T-cell (primary cell): ENCODE measurements at places on chromosomes 1 and 21. TPM values are rescaled to one million over a fixed set of nuclear protein-coding genes. Genes with fewer than 3 reads are reported as not detected.

PATJ gene
- total RNA-seq = 32.8 TPM

ACTL8 gene
- total RNA-seq = not detected

SYT11 gene
- 10.8 TPM for total RNA-seq

AADACL4 gene
- not detected for total RNA-seq

OR10J1 gene
- total RNA-seq = not detected

DNA sequence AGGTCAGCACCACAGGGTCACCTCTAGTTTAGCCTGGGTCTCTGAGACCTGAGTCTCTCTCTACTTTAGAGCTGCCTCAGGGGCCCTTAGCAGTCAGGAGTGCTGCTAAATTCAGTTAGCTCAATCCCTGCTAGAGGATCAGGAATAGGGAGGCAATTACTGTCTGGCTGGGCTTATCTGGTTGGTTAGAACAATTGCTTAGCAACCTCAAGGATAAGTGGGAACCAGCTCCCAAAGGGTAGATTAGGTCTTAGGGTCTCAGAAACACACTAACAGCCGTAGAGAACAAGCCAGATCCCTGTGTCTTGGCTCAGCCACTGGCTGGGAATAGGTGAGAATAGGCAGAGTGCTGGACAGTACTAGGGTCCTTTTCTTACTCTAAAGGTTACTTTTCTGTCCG lies 7.7 kb downstream of the PM20D1 start:
- no peak for DNase-seq

DNA sequence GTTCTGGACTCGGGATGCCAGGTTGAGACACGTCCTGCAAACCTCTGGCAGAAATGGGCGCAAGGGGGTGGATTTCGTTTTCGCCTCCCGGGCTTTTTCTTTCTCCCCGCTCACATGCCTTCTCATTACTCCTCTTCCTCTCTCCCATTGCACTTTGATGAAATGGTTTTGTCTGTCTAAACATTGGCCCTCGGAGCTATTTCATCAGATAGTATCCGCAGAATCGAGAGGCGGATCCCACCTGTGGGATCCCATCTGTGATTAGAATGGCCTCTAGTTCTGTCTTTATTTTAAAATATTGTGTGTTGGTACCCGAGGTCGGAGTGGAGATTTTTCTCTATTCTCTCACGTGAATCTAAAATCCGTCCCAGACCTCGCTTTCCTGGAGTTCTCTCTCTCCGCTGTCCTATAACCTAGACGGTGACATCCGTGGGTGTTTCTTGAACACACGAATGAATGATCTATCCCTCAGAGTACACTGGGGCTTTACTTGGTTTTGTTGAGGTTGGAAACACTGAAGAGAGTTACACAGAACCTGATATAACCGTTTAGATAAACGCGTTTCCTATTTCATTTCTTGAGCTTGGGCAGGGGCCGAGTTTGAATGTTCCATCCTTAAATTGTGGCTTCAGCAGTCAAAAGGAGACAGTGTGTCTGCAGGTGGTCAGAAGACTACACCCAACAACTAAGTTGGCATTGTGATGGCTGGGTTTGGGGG lies 2.0 kb downstream of the EDARADD start:
- no peak for DNase-seq

DNA sequence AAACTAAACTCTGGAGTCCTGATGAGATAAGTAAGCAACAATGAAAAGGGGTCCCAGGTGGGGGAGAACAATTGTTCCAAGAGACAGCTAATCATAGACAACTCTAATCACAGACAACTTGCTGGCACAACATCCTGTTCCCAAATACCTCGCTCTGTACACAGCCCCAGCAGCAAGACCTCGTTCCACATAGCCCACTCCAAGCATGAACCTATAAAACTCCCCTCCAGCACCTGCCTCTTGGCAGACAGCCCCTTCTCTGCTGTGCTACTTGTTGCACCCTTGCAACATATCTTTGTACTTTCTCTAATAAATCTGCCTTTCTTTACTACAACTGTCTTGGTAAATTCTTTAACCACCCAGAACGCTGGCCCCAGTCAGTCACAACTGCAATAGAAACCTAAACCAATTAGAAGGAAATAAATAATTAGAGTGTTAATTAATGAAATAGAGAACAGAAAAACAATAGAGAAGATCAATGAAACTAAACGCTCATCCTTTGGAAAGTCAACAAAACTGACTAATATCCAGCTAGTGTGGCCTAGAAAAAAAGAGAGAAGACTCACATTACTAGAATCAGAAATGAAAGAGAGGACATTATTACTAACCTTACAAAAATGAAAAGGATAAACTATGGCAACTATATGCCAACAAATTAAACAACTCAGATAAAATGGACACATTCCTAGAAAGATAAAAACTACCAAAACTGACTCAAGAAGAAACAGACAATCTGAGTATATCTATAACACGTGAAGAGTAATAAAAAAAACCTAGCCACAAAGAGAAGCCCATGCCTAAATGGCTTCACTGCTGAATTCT lies 36.1 kb downstream of the LRRC40 start:
- DNase-seq = no peak

DNA sequence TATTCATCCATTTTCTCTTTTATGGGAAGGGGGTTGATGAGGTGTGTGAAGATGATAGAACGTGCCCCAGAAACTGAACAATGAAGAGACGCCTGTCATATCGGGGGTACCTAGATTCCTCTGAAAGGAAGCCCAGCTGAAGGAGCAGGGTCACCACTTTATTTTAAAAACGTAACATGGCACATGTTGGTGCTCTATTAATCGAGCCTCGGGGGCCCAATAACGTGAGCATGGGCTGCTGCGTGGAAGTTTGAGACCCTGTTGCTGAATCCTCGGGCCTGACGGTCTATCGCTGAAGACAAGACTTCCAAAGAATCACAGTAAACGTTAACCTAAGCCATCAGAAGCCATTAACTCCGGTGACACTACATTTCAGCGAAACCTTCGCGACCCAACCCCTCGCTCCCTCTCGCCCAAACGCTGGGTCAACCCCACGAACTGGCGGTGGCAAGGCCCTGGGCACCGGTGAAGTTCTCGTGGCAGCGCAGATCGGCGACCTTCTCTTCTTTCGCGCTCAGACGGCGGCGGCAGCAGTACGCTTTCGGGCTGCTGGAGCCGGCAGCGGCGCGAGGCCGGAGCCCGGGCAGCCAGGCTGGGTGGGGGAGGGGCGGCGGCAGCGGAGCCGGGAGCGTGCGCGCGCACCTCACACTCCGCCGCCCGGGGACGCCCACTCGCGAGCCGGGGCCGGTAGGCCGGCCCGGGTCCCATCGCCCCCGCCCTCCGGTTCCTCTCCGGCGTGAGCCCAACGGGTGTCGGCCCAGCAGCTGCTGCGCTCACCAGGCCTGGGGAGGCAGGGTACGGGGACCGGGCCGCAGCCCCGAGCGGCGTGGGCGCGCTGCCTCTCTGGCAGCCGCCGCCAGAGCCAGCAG lies 838 bp upstream of the MAN1A2 start:
- DNase-seq = peak; percentile 67

GRCh38 chr1:20534659-20535417 lies 17.5 kb upstream of the FAM43B start:
- no peak for DNase-seq

- DNase-seq = no peak
Measured at GRCh38 chr21:38267991-38268863, 11.4 kb downstream of the KCNJ15 start.

GRCh38 chr1:156053768-156054499 lies at the start of gene UBQLN4:
Gene UBQLN4, minus strand, starts transcription at chr1:156053798. Its CDS starts 97 bp downstream, at chr1:156053701.
- DNase-seq = peak; percentile 78

DNA sequence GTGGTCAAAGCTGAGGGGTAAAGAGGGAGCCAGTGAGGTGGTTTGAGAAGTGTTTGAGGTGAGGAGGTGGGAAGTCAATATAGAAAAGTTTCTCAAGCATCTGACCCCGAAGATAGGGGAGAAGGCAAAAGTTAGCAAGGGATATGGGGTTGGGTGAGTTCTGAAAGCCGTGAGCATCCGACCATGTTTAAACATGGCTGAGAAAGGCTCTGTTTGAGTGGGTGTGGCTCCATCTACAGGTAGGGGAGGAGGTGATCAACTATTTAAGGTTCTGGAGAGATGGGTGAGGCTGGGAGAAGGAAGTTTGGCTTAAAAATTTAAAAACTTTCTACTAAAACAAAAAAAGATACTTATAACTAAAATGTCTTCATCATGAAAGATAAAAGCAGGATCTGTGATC lies 273.8 kb downstream of the KCNJ6 start:
- DNase-seq = peak; percentile 6

DNA sequence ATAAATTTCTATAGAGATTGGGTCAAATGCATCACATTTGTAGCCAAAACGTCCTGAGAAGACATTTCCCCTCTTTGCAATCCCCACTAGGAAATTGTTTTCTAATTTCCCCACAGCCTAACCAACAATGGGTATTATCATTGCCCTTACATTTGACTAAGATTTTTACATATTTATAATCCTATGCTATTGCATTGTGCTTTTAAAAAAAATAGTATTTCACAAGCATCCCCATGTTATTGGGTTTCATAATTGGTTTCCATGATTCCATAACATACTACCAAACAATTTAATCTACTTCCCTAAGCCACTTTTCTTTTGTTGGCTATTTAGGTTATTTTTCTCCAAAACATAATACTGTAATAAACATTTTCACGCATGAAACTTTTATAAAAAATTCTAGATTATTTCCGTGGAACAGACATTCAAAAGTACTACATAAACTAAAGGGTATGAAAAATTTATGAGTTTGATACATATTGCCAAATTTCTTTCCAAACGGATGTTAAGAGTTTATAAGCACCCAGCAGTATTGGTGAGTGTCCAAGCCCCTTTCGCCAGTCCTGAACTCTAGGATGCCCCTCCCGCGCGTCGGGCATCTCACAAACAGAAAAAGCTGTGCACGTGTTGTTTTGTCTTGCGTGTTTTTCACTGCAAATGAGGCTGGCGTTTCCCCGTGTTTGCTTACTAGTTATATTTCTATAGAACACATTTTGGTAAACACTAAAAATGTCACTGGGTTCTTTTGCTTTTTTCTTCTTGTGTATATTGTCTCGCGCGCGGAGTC lies 2.0 kb upstream of the LHX4 start:
- no peak for DNase-seq

DNA sequence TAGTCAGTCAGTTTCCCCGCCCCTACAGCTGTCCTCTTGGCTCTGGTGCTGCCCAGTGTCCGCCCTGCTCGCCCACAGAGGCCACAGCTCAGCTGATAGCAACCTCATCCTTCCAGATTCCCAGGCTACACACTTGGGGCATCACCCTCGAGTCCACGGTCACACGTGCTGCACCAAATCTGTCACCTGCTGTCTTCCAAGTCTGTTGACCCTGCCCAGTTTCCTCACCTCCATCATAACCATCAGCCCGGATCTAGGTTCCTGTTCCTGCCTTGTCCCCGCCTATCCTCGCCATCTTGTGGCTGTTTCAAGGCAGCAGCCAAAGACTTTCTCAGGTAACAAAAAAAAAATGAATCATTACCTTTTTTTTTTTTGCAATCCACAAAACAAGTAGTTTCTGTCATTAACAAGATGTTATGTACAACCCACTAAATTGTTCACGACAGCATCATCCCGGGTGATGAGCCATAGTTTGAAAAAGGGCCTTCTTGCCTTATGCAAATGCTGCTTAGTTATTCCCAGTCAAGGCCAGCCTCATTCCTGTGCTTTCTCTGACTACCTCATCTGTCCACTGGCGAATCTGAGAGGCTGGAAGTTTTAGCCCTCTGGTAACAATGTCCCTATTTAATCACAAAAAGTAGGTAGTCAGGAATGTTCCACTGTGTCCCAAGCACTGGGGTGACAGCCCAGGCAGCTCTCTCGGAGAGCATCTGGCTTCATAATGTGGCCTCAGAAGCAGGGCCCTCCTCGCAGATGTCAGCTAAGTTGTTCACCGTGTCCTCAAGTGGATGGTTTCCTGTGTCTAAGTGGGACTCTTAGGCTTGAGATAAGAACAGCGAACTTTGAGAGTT lies 4.9 kb upstream of the MIIP start:
- DNase-seq = no peak

DNA sequence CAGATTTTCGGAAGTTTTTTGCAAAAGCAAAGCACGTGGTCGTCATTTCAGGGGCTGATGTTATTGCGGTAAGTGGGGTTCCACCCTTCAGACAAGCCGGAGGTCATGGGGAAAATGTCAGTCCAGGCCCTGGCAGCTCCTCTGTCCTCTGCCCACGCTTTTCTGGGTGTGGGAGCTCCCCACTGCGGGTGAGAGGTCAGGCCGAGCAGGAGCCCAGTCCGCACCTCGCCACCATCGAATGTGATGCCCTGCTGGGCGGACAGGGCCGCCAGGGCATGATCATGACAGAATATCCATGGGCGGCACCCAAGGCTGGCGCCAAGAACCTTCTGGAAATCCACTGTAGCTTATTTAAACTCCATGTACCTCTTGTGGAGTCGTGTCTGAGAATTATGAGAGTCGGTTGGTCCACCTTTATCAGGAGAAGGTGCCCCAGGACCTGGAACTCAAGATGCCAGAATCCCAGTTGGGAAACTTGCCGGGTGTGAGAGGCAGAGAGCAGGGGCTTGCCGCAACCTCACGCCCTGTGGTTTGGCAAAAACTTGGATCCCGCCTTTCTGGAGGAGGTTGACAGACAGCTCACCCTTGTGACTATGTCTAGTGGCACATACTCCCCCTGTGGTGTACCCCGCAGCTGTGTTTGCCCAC lies 6.9 kb downstream of the DIRAS3 start:
- no peak for DNase-seq

DNA sequence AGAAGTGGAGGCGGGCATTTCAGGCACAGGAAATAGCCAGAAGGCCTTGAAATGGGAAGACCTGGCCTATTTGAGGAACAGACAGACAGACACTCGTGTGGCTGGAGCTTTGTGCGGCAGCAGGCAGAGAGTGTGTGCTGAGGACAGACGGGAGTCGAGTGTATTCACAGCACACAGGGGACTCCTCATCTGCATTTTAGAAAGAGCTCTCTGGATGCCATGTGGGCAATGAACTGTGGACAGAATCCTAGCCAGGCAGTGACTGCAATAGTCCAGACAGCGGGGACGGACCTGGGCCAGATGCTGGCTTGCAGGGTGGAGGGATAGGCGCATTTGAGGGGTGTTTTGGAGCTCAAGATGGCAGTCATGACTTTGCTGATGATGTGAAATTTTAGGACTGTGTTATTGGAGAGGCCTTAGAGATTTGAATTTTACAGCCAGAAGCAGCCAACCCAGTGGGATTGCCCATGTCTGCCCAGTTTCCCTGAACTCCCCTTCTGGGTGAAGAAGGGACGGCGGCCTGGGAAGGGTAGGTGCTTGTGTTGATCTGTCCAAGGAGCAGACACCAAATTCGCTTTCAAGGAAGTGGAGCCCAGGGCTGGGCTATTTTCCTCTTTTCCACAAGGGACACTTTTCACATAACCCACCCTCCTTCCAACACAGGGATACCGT lies 43.7 kb downstream of the CHAF1B start:
- DNase-seq = no peak

- no peak for DNase-seq
Measured at GRCh38 chr1:168626326-168626725, 49.9 kb downstream of the XCL1 start.

DNA sequence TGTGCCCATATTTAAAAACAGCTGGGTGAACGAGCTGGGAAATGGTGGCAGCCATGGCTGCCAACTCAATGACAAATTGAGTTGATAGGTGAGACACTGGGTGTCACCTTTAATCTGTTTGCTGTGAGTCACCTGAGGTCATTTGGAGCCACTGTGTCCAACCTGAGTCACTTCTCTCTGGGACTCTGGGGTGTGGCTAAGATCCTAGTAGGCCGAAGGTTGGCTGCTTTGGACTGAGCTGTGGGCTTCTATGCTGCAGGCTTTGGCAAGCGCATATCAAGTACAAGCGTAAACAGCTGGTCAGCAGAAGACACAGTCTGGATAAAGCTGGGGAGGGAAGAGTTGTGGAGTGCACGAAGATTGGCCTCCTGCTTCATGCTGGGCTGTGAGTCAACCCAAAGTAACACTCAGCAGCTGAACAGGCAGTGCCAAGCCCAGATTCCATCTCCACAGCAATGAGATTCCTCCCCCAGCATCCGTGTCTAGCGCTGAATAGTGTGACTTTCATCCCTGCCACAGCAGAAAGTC lies 24.0 kb downstream of the TEX35 start:
- no peak for DNase-seq
